IMR-90 (cell line): ENCODE measurements at places on chromosomes 12 and 14. TPM values are rescaled to one million over a fixed set of nuclear protein-coding genes. Genes with fewer than 3 reads are reported as not detected.

CLEC6A gene
- not detected in 2 replicates for polyA plus RNA-seq

ADAM21 gene
- polyA plus RNA-seq = 0.11 and 0.15 TPM in 2 replicates

DDN gene
- 0.21 and 0.22 TPM in 2 replicates for polyA plus RNA-seq

BATF gene
- not detected in 2 replicates for polyA plus RNA-seq

NPFF gene
- not detected in 2 replicates for polyA plus RNA-seq

SIX1 gene
- polyA plus RNA-seq = 15.0 and 15.1 TPM in 2 replicates

TIGAR gene
- 9.2 and 13.7 TPM in 2 replicates for polyA plus RNA-seq

ANO2 gene
- 0.22 TPM in 1 of 2 replicates, not detected in the other for polyA plus RNA-seq

CREBL2 gene
- 10.4 and 11.5 TPM in 2 replicates for polyA plus RNA-seq

GNG2 gene
- polyA plus RNA-seq = 13.5 and 14.6 TPM in 2 replicates

ETFBKMT gene
- polyA plus RNA-seq = 0.99 and 1.2 TPM in 2 replicates

EFS gene
- 11.6 and 13.3 TPM in 2 replicates for polyA plus RNA-seq

EXOC3L4 gene
- polyA plus RNA-seq = not detected in 2 replicates

HHIPL1 gene
- 0.65 and 1.4 TPM in 2 replicates for polyA plus RNA-seq

ERBB3 gene
- 1.4 and 1.5 TPM in 2 replicates for polyA plus RNA-seq

DNA sequence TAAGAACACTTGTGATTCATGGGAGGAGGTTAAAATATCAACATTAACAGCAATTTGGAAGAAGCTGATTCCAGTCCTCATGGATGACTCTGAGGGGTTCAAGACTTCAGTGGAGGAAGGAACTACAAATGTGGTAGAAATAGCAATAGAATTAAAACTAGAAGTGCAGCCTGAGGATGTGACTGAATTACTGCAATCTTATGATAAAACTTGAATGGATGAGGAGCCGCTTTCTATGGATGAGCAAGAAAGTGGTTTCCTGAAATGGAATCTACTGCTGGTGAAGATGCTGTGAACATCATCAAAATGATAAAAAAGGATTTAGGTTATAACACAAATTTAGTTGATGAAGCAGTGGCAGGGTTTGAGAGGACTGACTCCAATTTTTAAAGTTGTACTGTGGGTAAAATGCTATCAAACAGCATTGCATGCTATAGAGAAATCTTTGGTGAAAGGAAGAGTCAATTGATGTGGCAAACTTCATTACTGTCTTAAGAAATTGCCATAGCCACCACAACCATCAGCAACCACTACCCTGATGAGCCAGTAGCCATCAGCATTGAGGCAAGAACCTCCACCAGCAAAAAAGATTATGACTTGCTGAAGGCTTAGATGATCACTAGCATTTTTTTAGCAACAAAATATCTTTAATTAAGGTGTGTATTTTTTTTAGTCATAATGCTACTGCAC, 25.9 kb upstream of the MTERF2 start:
- no peak for DNase-seq

- no peak for DNase-seq
Observed at GRCh38 chr14:103867523-103867953, 20.2 kb upstream of the PPP1R13B start.

DNA sequence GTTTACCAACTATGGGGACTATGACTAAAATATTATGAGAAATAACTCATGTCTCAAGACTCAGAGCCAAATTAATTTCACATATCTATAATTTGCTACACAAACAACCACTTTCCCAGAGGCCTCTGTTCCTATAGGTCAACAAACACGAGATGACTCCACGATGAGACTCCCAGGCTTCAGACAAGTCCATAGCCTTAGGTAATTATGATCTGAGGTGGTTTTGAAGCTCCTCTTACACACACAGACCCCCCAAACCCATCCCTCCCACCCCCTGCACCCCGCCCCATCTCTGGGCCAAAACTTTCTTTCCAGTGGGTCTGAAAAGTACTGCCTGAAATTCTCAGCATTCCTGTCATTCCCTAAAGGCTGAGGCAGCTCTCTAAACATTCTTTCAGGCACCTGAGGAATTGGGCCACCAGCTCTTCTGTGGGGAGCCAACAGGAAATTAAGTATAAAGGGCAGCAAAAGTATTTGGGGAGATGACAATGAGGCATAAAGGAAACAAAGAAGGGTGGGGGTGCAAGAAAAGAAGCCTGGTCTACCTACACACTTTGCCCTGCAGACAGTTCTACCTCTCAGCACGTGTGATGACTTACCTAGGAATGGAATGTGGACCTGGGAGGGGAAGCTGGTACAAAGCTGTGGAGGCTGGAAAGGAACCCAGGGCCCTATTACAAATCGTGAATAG, 143.6 kb downstream of the PAWR start:
- peak; percentile 82 for DNase-seq

GRCh38 chr12:126862500-126862899, 1404.5 kb upstream of the TMEM132C start:
- no peak for DNase-seq

DNA sequence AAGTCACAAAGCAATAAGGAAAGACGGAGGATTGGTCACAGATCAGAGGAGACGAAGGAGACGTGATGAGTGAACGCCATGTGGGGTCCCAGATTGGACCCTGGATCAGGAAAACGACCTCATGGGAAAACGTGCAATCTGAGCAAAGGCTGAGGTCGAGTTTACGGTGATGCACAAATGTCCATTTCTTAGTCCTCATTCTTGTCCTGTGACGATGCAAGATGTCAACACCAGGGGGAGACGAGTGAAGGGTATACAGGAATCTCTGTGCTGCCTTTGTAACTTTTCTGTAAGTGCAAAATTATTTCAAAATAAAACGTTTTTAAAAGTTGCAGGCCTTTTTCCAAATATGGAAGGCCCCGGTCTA, 329.8 kb downstream of the MED13L start:
- no peak for DNase-seq

- DNase-seq = no peak
Observed at GRCh38 chr12:67370979-67371378, 101.8 kb downstream of the CAND1 start.

GRCh38 chr12:131511391-131511802, 199.5 kb upstream of the SFSWAP start:
- DNase-seq = no peak

DNA sequence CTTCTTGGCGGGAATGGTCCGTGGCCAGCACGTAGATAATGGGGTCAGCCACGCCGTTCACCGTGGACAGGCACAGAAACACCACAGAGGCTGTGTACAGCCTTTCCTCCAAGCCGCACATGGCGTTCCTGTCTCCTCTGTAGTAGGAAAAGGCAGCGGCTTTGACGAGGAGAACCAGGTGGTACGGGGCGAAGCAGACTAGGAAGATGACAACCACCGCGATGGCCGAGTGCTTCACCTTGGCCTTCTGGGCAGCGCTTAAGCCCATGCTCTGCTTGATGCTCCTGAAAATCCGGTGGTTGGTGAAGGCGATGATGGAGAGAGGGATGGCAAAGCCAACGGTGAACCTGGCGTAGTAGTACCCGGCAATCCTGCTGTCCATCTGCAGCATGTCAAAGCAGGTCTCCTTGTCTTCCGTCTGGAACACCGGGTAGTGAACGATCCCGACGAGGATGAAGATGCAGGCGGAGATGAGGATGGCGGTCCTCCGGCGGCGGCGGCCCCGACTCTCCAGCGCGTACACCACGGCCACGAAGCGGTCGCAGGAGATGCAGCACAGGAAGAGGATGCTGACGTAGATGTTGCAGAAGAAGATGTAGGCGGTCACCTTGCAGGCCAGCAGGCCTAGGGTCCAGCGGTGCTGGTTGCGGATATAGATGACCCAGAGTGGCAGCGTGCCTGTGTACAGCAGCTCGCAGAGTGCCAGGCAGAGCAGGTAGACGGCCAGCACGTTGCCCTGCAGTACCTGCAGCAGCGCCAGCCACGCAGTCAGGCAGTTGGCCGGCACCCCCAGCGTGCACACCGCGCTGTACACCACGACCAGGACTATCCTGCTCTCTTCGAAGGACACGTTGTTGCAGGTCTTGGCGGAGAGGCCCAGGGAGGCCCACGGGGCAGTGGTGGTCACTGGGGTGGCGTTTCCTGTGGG, 13.8 kb downstream of the GPR132 start:
- DNase-seq = no peak

GRCh38 chr12:1590221-1590979, 4.0 kb downstream of the FBXL14 start:
- peak; percentile 63 for DNase-seq

DNA sequence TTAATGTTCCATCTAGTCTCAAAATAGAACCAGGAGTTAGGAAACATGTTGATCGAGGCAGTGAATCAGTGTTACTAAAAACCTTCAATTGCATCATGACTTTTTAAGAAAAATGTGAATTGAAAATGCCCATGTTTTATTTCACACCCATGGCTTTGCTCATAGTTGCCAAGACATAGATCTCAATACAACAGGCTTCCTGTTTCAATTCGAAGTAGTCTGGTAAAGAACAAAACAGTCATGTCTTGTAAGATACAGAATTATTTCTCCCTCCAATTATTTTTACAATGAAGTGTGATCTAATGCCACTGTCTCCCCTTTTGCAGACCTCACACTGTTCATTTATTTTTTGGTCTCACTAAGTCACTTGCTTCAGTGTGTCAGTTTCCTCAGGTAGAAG, 44.6 kb upstream of the FAR2 start:
- DNase-seq = no peak

- peak; percentile 7 for DNase-seq
Observed at GRCh38 chr14:102408724-102409123, 46.0 kb downstream of the TECPR2 start.

DNA sequence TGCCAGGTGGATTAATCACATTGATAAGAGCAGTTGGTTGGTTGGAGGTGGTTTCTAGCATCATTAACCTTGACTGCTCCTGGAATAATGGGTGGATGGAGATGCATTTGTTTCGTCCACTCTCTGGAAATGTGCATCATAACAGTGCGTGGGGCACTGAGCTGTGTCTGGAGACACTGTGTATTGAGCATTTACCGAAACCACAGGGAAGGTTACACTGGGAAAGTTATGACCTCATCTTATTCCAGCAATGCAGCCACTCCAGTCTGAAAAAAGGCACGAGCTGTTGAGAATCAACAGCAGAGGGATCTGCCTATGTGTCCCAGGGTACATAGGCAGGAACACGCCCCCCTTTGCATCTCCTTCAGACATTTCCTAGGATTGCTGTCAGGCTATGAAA, 27.2 kb downstream of the RNFT2 start:
- no peak for DNase-seq

DNA sequence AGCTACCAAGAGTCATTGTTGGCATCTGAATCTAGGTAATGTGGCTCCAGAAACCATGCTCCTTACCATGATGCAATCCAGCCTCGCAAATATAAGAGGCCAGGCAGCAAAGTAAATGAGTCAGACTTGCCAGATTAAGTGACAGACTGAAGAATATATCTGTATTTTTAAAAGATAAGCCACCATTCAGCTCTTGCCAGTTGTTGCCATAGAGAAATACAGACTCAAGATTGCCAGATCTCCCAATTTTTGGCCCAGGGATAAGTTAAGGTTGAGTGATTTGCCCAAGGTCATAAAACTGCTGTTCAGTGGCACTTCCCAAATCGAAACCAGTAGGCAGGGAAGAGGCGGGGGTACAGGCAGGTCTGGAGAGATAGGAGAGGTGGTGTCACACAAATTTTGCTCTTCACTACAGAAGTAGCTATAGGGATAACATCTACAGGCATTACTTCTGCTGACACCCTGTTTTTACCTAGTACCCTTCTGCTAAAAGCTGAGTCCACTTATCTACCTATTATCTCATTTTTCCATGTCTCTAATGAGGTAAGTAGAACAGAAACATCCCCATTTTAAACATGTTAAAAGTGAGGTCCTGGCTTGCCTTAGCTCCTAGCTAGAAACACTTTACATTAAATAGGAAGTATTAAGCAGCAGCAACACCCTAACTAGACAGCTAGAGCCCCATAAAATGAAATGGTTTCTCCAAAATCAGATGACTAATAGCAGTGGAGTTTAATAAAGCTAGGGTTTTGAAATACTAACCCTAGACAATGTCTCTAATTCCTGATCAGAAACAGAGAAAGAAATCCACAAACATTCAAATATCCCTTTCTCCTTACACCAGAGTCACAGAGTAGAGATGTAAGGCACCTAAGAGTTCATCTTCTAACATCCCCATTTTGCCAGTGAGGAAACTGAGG, 19.5 kb downstream of the DCAF5 start:
- DNase-seq = peak; percentile 78

- no peak for DNase-seq
Observed at GRCh38 chr12:14471497-14471896, 96.2 kb downstream of the PLBD1 start.

DNA sequence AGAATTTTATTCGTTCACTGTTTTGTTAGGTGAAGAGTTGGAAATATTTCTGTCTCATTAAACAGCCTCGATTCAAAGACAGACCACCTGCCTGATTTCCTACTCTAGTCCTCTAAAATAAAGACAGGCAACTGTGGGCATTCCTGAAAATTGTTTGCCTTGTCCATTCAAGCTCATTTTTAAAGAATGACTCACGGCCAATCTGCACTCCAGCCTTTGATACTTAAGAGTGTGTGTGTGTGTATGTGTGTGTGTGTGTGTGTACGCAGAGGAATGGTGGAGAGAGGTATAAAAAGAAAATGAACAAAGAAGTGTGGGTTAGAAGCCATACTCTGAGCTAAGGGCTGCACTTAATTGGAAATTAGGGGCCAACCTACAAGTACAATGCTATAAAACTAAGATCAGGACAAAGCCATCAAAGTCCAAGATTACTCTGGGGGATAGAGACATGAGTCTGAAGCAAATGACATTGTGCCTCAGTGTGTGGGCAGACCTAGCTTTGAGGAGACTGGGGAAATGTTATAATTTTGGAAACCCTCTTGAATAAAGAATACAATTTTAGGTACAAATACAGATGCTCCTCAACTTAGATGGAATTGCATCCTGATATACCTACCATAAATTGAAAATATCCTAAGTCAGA, 45.6 kb upstream of the SOCS2 start:
- peak; percentile 96 for DNase-seq

DNA sequence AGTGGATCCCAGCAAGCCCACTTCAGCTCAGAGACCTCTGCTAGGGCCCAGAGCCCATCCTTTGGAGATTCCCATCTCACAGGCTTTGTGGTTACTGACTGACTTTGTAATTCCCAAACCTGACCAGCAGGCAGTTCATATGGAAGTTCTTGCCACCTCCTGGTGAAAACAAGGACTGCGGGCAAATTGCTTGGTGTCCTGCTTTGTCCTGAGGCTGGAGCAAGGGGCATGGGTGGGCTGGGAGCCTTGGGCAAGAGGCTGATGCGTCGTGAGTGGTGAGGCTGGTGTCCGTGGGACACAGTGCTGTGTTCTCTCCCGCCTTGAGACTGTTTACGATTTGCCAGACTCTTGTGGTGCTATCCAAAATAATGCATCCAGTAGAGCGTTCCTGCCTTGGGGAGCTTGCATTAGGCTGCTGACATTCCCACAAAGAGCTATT, 91.0 kb downstream of the LRRC74A start:
- DNase-seq = peak; percentile 84

GRCh38 chr12:100127766-100128511, 14.7 kb downstream of the BLTP3B start:
- peak; percentile 82 for DNase-seq

- DNase-seq = peak; percentile 40
Observed at GRCh38 chr12:88057994-88058718, 29.0 kb upstream of the C12orf50 start.
